ENCODE measurements at places on chromosomes 7 and 10.

GRCh38 chr10:88333248-88333630 is 249.9 kb downstream of the RNLS start:
- no peak for DNase-seq

GRCh38 chr10:119688033-119688508 is 36.9 kb downstream of the BAG3 start:
- DNase-seq: no peak

DNA sequence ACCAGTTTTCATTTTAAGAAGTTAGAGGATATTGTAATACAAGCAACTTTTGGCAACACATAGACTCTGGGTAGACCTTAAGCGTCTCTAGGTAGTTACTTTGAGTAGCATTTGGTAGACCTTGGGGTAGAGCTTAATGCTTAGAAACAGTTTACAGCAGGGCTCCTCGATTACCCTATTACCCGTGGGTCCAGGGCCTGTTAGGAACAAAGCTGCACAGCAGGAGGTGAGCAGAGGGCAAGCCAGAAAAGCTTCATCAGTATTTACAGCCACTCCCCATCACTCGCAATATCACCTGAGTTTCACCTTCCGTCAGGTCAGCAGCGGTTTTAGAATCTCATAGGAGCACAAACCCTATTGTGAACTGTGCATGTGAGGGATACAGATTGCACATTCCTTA is 173.5 kb downstream of the TSPAN12 start:
- no peak for DNase-seq

GRCh38 chr10:106301146-106301545 is 863.4 kb downstream of the SORCS1 start:
- no peak for DNase-seq

- no peak for DNase-seq
These were observed 339.5 kb upstream of the TPK1 start for GRCh38 chr7:145175366-145175765.

GRCh38 chr7:5689118-5689517 is 92.3 kb downstream of the RNF216 start:
- no peak for DNase-seq

DNA sequence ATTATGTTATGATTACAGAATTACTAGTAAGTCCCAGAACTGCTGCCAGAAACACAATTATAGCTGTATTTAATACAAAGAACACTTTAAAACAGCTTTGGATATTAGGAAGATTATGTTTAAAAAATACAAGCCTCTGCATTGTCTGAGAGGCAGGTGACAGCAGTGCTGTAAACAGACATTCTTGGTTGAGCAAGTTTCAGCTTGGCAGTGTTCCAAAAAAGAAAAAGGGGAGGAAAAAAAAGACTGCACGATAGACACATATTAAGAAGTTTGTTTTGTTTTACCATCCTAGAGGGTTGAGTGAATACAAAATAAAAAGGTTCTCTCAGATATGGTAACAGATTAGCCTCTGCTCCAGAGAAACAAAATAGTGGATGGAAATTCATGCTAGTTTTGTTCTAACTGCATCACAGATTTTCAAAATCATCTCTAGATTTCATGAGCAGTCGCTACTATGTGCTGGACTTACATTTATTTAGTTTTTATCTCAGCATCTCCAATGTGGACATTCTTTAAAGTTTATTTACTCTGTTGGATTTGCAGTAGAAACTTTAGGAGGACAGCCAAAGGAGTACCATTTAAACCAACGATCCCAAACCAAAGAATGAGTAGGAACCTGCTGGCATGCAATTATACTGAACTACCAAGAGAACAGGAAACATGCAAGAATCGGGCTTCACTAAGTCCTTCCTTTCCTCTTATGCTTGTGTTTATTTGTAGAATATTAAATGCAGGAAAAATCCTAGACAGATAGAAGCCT is 9.0 kb downstream of the FAM204A start:
- DNase-seq: no peak

- no peak for DNase-seq
These were observed 45.6 kb upstream of the DLG5 start for GRCh38 chr10:77972148-77972547.

DNA sequence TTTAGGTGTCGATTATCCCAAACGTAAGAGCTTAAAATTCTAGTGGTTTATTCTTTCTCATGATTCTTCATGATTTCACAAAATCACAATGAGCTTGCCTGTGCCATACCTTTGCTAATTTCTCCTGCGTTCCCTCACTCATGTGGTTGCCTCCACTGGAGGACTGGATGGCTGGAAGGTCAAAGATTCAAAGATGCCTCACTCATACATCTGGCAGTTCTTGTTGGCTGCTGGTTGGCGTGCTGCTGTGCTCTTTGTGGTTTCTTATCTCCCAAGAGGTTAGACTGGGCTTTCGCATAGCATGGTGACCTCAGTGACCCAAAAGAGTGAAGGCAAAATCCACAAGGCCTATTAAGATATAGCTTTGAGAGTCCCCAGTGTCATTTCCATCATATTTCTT is 877.6 kb upstream of the AUTS2 start:
- no peak for DNase-seq

DNA sequence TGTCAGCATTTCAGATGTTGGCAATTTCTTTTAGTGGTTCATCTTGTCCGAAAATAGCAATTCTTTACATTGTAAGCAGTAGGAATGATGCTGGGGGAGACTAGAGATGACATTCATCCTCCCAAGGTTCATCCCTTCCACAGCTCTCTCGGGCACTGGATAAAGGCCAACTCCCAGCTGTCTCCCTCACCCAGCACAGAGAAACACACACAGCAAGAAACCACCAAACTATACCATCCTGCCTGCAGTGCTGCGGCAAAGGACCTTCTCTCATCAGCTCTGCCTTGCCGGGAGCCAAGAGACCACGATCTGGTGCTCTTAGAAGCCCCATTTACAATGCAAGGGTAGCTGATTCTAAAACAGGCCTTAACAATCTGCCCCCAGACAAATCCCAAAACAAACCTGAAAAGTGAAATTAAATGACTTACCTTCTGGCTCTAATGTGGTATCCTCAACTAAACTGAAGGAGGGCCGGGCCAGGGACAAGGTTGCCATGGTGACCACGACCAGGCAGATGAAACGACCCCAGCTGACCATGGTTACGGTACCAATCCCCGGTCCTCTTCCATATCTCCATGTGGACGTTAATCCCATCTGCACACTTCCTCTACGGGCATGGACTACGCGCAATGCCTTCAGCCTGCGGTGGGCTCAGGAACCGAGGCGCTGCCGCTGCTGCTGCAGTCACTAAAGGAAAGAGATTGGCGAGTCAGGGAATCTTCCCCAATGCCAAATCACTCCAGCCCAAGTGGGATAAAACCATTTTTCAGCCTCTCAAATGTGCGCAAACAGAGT is 4.8 kb downstream of the FGFR2 start:
- no peak for DNase-seq

- DNase-seq: peak; percentile 66
These were observed 24.1 kb downstream of the ZNF92 start for GRCh38 chr7:65397730-65398142.

- no peak for DNase-seq
These were observed 414.5 kb downstream of the REEP3 start for GRCh38 chr10:63935705-63936104.

- DNase-seq: no peak
These were observed 152.4 kb upstream of the ADO start for GRCh38 chr10:62652114-62652513.

GRCh38 chr7:45643630-45644029 is 69.5 kb downstream of the ADCY1 start:
- DNase-seq: no peak

DNA sequence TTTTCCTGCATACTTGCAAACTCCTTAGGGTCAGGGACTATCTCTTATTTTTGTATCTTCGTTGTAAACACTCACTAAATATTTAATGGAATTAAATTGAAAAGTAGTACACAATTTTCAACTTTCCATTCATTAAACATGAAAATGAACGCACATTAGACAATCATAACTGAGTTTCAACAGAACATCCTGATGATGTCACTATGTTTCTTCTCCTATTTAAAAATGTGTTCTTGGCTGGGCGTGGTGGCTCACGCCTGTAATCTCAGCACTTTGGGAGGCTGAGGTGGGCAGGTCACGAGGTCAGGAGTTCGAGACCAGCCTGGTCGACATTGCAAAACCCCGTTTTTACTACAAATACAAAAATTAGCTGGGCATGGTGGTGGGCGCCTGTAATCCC is 14.1 kb upstream of the PURB start:
- DNase-seq: no peak

DNA sequence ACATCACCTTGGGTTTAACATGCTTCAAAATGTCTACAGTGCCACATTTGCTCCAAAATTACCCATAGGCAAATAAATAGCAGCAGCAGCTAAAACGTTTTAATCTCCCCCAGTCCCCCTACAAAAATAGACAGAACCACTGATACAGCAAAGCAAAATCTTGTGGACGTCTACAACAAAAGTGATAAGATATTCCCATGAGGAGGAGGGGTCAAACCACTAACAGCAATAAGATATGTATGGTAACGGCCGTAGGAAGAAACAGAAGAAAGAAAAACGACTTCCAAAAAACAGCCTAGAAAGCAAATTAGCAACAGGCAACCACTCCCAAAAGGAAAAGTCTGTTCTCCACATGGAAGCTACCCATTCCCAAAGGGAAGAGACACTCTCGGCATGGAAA is 34.5 kb upstream of the ST8SIA6 start:
- no peak for DNase-seq

DNA sequence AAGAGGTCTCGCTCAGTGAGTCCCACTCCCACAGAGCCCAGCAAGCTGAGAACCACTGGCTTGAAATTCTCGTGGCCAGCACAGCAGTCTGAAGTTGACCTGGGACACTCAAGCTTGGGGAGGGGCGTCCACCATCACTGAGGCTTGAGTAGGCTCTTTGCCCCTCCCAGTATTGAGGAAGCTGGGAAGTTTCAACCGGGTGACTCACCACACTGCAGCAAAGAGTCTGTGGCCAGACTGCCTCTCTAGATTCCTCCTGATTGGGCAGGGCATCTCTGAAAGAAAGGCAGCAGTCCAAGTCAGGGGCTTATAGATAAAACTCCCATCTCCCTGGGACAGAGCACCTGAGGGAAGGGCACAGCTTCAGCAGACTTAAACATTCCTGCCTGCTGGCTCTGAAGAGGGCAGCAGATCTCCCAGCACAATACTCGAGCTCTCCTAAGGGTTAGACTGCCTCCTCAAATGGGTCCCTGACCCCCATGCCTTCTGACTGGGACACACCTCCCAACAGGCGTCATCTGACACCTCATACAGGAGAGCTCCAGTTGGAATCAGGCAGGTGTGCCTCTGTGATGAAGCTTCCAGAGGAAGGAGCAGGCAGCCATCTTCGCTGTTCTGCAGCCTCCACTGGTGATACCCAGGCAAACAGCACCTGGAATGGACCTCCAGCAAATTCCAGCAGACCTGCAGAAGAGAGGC is 970.9 kb upstream of the LRRN3 start:
- DNase-seq: no peak

- DNase-seq: peak; percentile 6
These were observed 550.2 kb downstream of the KCNMA1 start for GRCh38 chr10:77087366-77087765.

GRCh38 chr10:58743466-58744115 is 230.9 kb downstream of the BICC1 start:
- DNase-seq: peak; percentile 20

DNA sequence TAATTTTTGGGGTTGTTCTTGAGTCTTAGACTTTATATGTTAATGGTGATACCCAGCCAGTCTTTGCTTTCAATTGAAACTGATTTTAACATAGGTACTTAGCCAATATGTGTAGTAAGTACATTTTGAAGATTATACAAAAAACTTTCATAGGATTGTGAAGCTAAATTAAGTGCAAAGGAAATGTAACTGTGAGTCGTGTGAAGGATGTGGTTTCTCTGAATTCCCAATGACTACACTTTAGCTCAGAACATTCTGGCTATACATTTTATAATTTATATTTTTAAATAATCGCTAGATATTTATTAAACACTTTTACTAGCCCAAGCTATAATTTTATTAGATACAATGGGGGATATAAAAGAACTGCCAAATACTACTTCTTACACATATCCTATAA is 359.3 kb downstream of the PCLO start:
- DNase-seq: no peak

DNA sequence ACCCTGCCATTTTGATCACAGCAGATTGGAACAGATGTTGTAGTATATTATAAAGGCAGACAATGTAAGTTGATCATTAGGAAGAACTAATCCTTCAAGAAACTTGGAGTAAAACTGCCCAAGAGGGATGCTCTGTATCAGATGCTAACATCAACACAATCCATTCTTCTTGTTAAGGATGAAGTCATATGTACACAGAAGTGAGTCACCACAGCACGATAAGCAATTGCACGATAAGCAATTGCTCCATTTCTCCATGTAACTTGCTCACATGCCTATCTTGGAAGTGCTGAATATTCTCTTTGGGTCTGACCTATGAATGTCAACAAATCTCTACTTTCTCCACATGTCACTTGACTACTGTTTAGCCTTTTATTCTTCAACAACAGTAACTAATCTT is 41.5 kb upstream of the DMTF1 start:
- peak; percentile 59 for DNase-seq

- DNase-seq: no peak
These were observed 230.4 kb downstream of the ACTR3B start for GRCh38 chr7:152989889-152990380.
